Activated naive CD8-positive, alpha-beta T cell treated with anti-CD3 and anti-CD28 coated beads, Interleukin-2, amount 10 ng/mL, durations not matched to agents 7 days and 5 days (primary cell): ENCODE measurements at places on chromosomes 11 and 22. TPM values are rescaled to one million over a fixed set of nuclear protein-coding genes. Genes with fewer than 3 reads are reported as not detected.
A peak's percentile ranks its signal among the peaks of the same experiment; 100 is the strongest.

- no peak for DNase-seq
- no peaks in the 10 kb centered on the region for H3K27me3 ChIP-seq
- H3K27ac ChIP-seq: no peak overlapping the region
- peaks cover 5% of the 10 kb centered on the region for H3K4me1 ChIP-seq
Measured at GRCh38 chr22:45552580-45553350, 50.1 kb downstream of the FBLN1 start.

GRCh38 chr22:23182309-23183060 lies 2.2 kb downstream of the BCR start:
- H3K27ac ChIP-seq: peak overlapping the region; percentile 22
- peak overlapping the region; percentile 80 for H3K4me3 ChIP-seq
- H3K36me3 ChIP-seq: peaks cover 7% of the 10 kb centered on the region
- peaks cover 35% of the 10 kb centered on the region for H3K4me1 ChIP-seq
- DNase-seq: no peak
- H3K27me3 ChIP-seq: no peaks in the 10 kb centered on the region

DNA sequence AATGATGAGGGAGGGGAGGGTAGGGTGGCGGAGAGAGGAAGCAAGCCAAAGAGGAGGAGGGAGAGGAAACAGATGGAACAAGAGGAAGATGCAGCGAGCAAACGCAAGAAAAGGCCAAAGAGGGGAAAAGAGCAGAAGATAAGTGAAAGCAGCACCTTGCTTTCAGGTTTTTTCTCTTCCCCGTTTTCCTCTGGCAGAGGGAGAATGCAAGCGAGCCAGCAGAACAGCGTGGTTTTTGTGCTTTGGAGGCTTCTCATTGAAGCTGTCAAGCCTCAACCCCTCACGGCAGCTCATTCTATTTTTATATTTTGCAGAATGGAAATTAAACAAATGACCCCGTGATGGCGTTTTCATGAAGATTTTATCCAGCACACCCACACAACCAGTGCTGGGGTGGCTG lies 67.1 kb upstream of the GRAMD1B start:
- DNase-seq: no peak
- H3K27ac ChIP-seq: no peak overlapping the region
- peaks cover 35% of the 10 kb centered on the region for H3K4me1 ChIP-seq
- H3K27me3 ChIP-seq: peaks cover 16% of the 10 kb centered on the region

Gene C11orf86
- not detected for total RNA-seq

Gene RBFOX2
- 1.1 TPM for total RNA-seq

Gene ANGPTL5
- not detected for total RNA-seq
